ENCODE measurements at places on chromosomes 6 and 20.

- no peak for DNase-seq
These were observed 18.5 kb upstream of the C6orf141 start for GRCh38 chr6:49531774-49532569.

DNA sequence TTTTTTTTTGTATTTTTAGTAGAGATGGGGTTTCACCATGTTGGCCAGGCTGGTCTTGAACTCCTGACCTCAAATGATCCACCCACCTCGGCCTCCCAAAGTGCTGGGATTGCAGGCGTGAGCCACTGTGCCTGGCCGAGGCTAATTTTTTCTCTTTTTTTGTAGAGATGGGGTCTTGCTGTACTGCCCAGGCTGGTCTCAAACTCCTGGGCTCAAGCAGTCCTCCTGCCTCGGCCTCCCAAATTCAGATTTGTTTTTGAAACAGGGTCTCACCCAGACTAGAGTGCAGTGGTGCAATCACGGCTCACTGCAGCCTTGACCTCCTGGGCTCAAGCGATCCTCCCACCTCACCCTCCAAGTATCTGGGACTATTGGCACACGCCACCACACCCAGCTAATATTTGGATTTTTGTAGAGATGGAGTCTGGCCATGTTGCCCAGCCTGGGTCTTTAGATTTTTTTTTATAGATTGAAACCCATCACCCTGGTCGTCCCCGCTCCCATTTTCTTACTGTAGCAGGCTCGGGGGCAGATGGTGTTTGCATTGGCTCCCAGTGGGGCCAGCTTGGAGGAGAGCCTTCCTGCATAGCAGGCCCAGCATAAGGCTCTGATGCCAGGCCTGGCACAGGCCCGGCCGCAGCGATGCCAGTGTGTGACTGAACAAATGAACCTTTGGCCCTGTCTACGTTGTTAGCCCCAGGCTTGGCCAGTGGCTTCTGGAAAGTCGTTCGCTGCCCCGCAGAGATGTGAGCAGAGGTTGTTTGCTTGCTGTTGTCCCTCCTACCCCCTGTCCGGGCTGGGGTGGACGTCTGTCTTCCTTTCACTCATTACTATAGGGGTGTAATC lies 4.3 kb upstream of the MTG2 start:
- no peak for DNase-seq

DNA sequence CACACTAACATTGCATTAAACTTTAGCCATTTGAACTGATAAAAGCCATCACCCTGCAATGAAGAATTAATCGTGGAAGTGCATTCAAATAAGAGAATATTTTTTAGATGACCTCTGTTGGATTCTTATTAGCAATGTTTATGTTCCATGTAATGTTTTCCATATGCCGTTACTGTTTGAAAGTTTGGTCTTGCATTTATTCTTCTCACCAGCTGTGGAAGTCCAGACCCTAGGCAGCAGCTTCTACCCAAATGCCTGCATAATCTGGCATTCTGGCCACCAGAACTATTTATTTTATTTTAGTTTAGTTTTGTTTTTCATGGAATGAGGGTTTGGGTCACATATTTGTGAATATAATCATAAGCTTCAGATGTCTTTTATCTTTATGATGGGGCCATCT lies 140.4 kb downstream of the SAMD5 start:
- DNase-seq = no peak

DNA sequence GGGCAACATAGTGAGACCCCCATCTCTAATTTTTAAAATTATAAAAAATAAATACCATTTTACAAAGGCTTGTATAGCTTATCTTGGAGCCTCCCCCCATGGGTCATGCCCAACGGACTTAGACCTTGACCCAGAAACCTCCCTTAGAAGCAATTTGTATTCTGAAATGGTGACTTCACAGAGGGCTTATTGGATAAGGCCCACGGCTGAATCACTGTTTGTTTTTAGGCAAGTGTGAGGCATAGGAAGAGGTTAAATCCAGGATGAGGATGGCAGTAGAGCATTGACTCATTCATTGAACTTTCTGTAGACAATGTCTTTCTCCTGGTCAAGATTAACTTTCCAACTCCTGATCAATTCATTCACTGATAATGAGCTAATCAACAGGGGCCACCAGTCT lies 6.2 kb upstream of the SNAI1 start:
- DNase-seq = no peak

DNA sequence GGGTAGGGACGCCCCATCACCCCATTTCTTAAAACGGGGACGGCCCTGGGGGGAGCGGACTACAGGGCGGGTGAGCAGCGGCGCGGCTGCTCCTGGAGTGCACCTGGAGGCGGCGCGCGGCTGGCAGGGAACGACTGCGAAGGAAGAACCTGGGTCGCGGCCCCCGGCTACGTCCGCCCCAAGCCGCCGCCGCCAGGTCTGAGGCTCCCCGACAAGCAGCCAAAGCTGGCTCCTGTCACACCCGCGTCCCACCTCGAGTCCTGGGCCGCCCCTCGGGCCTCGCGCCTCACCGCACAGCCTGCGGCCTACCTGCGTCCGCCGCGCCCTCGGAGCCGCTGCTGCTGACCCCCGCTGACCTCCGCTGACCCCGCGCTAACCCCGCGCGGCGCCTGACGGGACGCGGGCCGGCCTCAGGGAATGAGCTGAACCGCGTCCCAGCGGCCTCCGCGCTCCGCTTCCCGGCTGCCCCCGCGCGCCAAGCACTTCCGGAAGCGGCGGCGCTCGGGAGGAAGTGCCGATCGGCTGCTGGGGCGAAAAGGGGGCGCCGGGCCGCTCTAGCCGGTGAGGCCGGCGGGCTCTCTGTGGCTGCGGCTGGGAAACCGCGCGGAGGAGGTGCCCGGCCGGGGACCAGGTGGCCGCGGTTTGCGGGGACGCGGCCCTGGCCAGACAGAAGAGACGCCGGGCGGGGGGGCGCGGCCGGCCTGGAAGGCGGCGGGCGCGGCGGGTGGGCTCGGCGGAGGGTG lies at the start of the genes ARFRP1 and ZGPAT:
ARFRP1 (minus strand) TSS at position 419 of the 743 bp plus-strand sequence. CDS start 885 bp downstream, outside the sequence.
ZGPAT (plus strand) TSS at position 482 of the 743 bp plus-strand sequence. CDS start 542 bp downstream, outside the sequence.
- peak; percentile 92 for DNase-seq

DNA sequence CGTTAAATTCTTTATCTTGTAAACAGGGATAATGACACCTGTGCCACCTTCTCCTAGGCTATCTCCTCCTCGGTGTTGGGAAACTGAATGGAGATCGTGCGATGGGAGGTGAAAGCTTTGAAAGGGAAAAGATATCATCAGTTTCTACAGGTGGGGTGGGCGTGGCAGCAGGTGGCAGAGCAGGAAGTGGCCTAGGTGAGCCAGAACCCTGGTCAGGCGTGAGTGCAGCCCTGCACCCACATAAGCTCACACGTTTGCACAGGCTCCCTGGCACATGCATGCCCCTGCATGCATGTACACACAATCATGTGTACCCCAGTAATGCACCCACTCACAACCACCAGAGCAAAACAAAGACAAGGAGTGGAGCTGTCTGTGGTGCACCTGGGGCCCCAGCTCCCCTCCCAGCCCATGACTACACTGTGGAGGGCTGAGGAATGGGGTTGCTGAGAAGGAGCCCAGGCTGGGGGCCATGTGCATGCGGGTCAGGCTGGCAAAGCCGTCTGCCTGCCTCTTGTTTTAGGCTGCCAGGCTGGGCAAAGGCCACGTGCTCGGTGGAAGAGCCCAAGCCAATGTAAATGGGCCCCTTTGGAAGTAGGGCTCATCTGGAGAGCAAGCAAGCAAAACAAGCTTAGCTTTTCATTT lies 61.5 kb downstream of the TFAP2C start:
- DNase-seq = no peak

DNA sequence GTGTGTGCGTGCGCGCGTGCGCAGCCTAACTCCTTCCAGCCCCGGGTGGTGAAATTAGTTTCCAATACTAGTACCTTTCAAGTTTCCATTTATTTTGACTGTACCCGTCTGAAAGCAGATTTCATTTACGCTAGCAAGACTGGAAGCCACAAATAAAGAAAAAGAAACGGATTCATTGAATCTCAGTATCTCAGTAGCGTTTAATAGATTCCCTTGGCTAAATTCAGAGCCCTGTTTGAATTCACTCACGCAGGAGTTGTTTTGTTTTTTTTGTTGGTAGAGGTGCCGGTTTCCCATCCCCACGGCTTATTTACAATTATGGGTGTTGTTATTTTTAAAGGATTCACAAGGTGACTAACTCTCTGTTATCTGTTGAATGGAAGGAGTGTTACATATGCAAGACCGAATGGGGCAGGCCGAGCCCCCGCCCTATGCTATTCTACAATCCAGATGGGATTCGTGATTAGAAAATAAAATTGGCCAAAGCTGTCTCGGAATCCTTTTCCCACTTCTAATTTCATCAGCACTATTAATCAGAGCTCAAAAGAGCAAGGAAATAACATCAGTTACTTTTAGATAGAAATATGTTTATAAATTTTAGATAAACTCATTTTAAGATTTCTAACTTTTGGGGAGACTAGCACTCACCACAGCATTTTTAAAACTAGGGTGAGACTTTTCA lies 2.3 kb upstream of the INSM1 start:
- DNase-seq = no peak
